ENCODE measurements at places on chromosomes 13 and 19.
A peak's percentile ranks its signal among the peaks of the same experiment; 100 is the strongest.

GRCh38 chr13:75993823-75994222, 357.7 kb downstream of the LMO7 start:
- peak; percentile 36 for DNase-seq

DNA sequence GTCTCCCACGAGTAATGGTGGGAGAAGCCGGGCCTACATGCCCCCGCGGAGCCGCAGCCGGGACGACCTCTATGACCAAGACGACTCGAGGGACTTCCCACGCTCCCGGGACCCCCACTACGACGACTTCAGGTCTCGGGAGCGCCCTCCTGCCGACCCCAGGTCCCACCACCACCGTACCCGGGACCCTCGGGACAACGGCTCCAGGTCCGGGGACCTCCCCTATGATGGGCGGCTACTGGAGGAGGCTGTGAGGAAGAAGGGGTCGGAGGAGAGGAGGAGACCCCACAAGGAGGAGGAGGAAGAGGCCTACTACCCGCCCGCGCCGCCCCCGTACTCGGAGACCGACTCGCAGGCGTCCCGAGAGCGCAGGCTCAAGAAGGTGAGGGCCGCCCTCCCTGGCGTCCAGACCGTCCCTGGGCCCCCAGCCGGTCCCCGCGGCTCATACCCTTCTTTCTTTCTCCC, 1.4 kb upstream of the USF2 start:
- no peak for DNase-seq

DNA sequence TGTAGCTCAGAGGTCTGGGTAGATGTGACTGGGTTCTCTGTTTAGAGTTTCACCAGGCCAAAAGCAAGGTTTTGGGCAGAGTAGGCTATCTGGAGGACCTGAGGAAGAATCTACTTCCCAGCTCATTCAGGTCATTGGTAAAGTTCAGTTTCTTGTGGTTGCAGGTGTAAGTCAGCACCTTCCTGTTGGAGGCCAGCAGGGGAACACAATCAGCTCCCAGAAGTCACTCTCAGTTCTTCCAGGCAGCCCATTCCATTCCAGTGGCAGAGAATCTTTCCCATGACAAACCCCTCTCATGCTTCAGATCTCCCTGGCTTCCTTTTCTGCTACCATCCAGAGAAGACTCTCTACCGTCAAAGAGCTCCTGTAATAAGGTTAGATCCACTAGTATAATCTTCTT, 176.2 kb upstream of the UFM1 start:
- DNase-seq: no peak

- no peak for DNase-seq
Observed at GRCh38 chr13:61466280-61466679, 50.6 kb upstream of the PCDH20 start.

- DNase-seq: no peak
Observed at GRCh38 chr19:823565-824121, 1.9 kb upstream of the PLPPR3 start.

DNA sequence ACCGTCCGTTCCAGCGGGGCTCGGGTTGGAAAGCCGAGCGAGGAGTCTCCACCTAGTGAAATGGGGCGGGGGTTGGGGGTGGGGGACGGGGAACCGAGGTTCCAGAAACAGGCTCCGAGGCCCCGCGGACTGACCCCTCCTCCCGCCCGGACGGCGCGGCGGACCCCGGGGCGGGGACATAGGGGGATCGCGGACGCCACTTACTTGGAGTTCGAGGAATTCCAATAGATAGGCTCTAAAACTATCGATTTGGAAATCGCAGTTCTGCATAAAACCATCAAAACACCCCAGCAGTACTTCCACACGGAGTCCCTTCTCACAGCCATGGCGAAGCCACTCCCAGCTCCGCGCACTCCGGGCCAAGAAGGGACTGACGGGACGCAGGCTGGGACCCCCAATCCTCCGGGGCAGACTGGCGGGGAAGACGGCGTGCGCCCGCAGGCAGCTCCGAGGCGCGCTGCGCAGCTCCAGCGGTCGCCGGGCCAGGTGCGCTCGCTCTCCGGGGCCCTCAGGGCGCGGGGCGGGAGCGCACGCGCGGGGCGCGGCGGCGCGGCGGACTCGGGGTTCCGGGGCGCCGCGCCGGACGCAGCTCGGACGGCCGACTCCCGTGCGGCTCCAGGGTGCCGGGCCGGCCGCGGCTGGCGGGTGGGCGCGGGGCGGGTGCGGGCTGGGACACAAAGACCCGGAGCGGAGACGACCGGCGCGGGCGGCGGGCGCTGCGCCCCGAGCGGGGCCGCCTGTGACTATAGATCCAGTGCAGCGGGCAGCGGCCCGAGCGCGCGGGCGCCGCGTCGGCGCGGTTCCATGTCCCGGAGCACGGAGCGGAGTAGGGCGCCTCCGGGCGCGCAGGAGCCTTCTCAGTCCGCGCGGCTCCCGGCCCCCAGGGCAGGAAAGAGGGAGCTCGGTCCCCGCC, 567 bp downstream of the EFNB2 start:
- DNase-seq: no peak

DNA sequence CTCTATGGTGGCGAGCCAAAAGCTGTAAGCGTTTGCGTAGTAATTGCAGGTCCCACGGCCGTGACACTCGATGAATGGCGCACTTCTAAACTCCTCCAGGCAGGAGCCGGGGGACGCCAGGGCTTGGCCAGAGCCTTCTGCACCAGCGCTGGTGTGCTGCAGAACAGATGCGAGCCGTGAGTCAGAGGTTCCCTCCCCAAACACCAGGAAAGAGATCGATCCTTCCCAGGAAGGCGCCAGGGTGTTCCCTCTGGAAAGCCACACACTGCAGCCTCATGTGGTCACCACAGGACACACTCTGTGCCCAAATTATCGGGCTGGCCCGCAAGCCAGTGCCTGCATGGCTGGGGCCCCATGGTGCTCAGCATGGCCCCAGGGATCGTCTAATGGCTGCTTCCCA, 154.6 kb downstream of the COL4A1 start:
- no peak for DNase-seq

DNA sequence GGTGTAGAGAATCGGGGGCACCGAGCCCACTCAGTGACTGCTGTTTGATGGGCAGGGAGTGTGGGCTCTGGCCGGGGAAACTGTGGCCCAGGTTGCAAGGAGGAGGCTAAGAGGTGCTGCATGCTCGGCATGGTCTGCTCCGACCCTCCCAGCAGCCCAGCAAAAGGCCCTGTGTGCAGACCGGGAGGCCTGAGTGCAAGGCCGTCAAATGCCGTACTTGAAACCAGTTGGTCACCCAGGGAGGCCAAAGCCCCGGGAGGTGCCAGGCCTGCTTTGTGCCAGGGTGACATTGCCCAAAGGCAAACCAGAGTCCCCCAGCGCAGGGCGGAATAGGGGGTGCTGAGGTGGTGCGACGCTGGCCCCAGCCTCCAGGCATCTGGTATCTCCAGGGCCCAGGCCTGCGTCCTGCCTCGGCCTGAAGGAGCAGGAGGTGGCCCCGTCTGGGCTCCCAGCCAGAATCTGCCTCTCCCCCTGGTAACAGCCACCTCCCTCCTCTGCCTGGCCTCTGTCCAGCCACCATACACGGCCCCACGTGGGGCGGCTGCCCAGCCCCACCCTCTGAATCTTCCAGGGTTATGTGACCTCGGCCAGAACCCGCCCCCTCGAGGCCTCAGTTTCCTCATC, 4.0 kb downstream of the PIK3R2 start:
- DNase-seq: peak; percentile 36

- DNase-seq: peak; percentile 13
Observed at GRCh38 chr19:15812060-15812722, 3.3 kb downstream of the OR10H1 start.

- DNase-seq: peak; percentile 13
Observed at GRCh38 chr13:38090913-38091312, 221.3 kb upstream of the TRPC4 start.

DNA sequence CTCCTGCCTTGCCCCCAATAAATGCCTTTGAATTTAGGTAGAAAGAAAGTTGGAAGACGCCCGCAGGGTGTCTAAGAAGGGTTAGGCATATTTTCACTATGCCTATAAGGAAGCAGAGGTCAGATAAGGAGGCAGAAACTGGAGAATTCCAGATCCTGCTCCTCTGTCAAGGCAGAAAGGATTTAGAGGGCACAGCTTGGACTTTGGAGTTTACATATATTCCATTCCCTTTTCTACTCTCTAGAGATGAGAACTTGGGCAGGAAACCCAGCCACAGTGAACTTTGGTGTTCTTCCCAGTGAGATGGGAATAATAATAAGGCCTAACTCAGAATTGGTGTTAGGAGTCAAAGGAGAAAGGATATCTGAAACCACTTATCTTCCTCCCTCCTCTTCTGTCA, 37.4 kb downstream of the CCNE1 start:
- no peak for DNase-seq

- peak; percentile 72 for DNase-seq
Observed at GRCh38 chr19:18251587-18252369, 22.5 kb downstream of the IQCN start.

- no peak for DNase-seq
Observed at GRCh38 chr13:43031881-43032280, 8.5 kb downstream of the DNAJC15 start.

DNA sequence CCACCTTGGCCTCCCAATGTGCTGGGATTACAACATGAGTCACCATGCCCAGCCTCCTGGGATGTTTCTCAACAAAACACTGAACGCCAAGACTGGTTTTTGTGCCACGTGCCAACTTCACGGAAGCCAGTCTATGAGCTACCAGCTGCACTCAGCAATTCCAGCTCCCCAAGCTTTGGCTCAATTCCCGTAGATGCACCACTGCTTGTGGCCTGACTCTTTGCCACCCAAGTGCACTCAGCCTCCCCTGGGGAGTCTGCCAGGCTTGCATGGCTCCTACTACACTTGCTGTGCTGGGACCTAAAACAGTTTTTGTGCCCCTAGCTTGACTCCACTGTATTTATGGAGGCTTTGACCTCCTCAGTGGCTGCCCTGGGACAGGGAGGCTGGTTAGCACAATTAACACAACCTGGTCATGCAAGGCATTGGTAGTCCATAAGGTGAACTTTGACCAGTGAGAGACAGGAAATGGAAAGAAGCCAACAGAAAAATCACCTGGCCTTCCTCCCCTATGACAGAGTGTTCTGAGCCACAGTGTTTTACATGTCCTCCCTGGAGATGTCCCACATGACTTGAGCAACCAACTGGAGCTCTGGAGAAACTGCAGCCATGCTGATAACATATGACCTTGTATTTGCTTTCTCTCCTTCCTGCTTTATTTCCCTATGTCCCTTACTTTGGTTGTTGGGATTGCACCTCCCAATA, 1173.1 kb downstream of the UQCRFS1 start:
- DNase-seq: peak; percentile 73

GRCh38 chr13:43022934-43023288, 475 bp upstream of the DNAJC15 start:
- no peak for DNase-seq

- DNase-seq: peak; percentile 87
Observed at GRCh38 chr19:49987159-49987698, 26.3 kb upstream of the SIGLEC11 start.

DNA sequence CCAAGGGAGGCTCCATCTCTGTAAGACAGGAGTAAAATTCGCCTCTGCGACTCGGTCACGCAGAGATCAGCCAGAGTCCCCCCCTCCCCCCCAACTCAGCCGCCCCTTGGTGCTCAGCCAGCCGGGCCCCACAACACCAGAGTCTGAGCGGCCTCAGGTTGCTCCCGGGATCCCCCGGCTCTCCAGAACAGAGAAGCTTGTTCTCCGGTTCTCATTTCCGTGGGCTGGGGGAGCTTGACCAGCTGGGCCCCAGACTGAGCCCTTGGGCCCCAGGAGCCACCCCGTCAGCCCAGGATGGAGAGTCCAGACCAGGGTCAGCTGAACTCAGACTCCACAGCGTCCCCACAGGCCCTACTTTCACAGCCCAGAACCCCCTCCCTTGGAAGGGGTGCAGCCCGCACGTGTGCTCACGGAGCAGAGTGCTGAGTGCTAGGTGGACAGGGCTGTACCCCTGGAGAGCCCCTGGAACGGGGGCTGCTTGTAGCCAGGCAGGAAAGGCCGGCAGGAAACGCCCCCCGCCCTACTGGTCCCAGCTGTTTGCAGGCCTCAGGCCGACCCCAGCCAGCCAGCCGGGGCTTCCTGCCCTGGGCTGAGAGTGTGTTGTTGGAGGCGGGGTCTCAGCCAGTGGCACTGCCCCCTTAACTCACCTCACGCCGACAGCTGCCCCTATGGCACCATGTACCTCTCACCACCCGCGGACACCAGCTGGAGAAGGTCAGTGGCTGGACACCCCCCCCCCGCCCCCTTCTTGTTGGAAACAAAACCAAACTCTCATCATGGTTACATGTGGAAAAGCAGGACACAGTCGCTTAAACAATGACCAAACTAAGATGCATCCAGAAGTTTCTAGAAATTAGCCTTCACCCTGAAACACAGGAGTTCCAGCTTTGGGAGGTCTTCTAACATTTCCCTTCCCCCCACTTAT, 44.4 kb downstream of the COMP start:
- DNase-seq: no peak

DNA sequence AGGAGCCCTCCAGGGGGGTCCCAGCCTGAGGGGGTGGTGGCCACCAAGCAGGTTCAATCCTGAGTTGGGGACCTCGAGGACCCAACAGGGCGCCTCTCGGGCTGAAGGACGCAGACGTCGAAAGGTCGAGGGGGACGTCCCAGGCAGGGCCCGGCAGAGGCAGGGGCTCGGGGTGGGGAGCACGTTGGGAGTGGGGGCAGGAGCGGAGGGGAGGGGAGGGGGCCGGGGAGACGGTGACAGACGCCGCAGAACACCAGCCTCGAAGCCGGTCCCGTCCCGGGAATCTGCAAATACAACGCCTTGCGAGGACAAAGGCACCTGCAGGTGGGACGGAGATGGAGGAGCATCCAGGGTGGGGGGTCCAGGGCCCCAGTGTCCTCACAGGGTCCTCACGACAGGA, 4.1 kb downstream of the FGF22 start:
- no peak for DNase-seq

- DNase-seq: no peak
Observed at GRCh38 chr13:67275351-67275960, 45.3 kb upstream of the PCDH9 start.

DNA sequence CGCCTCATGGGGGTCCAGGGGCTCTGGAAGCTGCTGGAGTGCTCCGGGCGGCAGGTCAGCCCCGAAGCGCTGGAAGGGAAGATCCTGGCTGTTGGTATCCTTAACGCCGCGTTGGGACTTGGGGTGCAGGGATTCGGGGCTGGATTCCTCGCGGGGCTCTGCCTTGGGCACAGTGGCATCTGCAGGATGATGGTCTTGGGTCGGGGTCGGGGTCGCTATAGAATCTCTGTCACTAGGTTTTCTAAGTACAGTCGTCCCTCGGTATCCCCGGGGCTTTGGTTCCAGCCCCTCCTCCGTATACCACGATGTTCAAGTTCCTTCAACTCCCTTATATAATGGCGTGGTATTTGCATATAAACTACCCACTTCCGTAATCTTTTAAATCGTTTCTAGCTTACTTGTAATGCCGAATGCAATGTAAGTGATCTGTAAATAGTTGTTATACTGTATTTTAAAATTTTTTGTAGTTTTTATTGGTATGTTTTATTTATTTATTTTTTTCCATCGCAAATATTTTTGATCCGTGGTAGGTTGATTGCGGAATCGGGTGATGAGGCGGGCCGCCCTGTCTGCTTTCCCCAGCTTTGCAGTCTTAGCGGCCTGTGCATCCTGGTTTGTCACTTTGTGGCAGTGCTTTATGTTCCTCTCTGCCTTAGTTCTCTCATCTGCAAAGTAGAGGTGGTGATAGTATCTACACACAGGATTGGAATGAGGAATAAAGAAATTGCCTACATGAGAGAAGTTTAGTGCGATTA, 606 bp downstream of the ERCC5 start:
- DNase-seq: peak; percentile 30

Measured in HT1080 (cell line).